ENCODE measurements at places on chromosomes 4 and X. TPM values are rescaled to one million over a fixed set of nuclear protein-coding genes. Genes with fewer than 3 reads are reported as not detected.

The USP17L5 gene
- total RNA-seq, result not detected

The MAGEB1 gene
- total RNA-seq, result not detected

The CITED1 gene
- total RNA-seq, result 42.7 TPM

DNA sequence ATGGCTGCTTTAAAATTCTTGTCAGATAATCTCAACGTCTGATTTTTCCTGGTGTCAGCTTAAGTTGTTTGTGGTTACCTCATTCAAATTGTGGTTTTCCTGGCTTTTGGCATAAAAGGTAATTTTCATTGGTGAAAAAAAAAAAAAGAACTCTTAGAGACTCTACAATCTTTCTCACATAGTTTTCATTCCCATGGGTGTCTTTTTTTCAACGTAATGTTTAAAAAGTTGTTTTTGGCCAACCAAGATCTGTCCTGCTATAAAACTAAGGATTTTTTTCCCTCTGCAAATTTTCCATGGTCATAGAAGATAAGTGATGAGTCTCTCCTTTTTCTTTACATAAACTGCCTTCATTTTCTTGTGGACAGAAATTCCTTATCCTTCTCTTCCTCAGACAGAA, 28.9 kb upstream of the RPS6KA6 start:
- H3K27me3 ChIP-seq, result no peaks in the 10 kb centered on the region
- no peak for DNase-seq
- no peak overlapping the region for H3K4me3 ChIP-seq
- H3K4me1 ChIP-seq, result peaks cover 8% of the 10 kb centered on the region
- H3K27ac ChIP-seq, result no peak overlapping the region

The LRP2BP gene
- total RNA-seq, result 1.1 TPM

The CYLC1 gene
- total RNA-seq, result not detected

GRCh38 chr4:56668267-56668666, 12.8 kb downstream of the HOPX start:
- DNase-seq, result peak; percentile 23
- H3K27ac ChIP-seq, result no peak overlapping the region
- no peak overlapping the region for H3K4me3 ChIP-seq

The PNMA6A gene
- total RNA-seq, result 14.0 TPM

DNA sequence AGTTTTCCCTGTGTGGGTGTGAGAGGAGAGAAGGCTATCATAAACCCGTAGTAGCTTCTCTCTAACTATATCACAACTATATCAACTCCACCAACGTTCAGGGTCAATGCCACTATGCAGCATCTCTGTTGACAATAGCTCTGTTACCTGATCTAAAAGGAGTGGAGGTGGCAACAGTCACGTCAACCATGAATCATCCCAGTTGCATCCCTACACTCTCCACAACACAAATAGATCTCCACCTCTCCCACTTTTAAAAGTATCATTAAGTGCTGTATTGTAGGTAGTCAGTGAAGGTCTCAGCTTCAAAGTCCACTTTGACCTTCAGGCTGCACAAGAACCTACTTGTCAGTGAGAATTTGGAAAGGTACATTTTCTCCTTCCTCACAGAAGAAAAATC, 600.5 kb upstream of the GRIA3 start:
- DNase-seq, result no peak
- H3K27ac ChIP-seq, result no peak overlapping the region
- H3K4me3 ChIP-seq, result no peak overlapping the region
- H3K4me1 ChIP-seq, result no peaks in the 10 kb centered on the region

The BEX5 gene
- total RNA-seq, result 3.6 TPM

DNA sequence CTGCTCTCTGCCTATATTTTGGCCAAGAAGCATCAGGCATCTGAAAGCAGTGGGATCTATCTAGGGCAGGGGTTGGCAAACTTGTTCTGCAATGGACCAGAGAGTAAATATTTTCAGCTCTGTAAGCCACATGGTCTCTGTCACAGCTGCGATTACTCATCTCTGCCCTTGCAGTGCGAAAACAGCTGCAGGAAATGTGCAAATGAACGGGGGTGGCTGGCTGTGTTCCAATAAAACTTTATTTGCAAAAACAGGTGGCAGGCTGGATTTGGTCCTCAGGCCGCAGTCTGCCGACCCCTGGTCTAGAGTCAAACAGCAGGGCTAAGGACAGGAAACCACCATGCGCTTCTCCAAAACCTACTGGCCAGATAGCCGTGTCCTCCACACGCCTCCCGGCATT, 48.6 kb downstream of the ACOX3 start:
- peaks cover 6% of the 10 kb centered on the region for H3K27me3 ChIP-seq
- H3K4me3 ChIP-seq, result no peak overlapping the region

The PDHA2 gene
- total RNA-seq, result not detected

- DNase-seq, result no peak
- H3K27me3 ChIP-seq, result peaks cover 1% of the 10 kb centered on the region
- no peaks in the 10 kb centered on the region for H3K36me3 ChIP-seq
- no peaks in the 10 kb centered on the region for H3K4me1 ChIP-seq
These were observed 89.2 kb upstream of the GPM6B start for GRCh38 chrX:13906093-13906492.

The ETDC gene
- not detected for total RNA-seq

- H3K4me1 ChIP-seq, result peaks cover 14% of the 10 kb centered on the region
- DNase-seq, result no peak
- H3K27ac ChIP-seq, result peak overlapping the region; percentile 43
- H3K4me3 ChIP-seq, result no peak overlapping the region
These were observed 7.4 kb downstream of the PSAPL1 start for GRCh38 chr4:7427361-7427760.

The RHOXF2 gene
- not detected for total RNA-seq

The FOXR2 gene
- total RNA-seq, result not detected

- no peaks in the 10 kb centered on the region for H3K36me3 ChIP-seq
- no peaks in the 10 kb centered on the region for H3K4me1 ChIP-seq
- H3K4me3 ChIP-seq, result no peak overlapping the region
These were observed 15.8 kb upstream of the DHRSX start for GRCh38 chrX:2516623-2517022.

The SLC7A11 gene
- total RNA-seq, result 10.4 TPM

DNA sequence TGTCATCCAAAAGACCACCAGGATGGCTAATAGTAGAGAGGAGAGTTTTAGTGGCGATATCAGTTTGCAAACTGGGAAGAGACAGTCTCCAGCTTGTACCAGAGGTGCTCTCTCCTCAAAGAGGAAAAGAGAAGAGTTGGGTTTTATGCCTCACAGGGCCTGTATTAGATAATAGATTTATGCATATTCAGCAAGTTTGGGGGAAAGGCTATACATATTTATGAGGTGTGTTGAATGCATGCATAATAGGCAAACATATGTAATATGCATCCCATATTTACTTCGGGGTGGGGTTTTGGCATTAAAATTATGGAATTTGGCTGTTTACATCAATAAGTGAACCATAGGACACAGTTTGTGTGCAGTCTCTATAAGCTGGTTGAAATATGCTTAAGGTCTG, 22.8 kb upstream of the ADGRL3 start:
- no peak overlapping the region for H3K4me3 ChIP-seq
- H3K4me1 ChIP-seq, result peaks cover 2% of the 10 kb centered on the region
- DNase-seq, result no peak

DNA sequence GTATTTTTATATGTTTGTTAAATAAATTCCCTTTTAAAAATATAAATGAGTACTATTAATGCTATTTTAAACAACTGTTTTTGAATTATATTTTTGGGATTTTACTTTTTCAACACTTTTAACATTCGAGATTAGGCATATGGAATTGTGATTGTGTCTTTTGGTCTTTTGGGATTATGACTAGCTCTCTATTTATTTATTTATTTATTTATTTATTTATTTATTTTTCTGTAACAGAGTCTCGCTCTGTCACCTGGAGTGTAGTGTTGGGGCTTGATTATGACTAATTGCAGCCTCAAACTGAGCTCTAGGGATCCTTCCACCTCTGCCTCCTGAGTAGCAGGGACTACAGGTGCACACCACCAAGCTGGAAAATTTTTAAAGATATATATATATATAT, 1101.6 kb downstream of the FAM133A start:
- H3K36me3 ChIP-seq, result no peaks in the 10 kb centered on the region
- DNase-seq, result no peak
- H3K4me3 ChIP-seq, result no peak overlapping the region
- H3K27me3 ChIP-seq, result no peaks in the 10 kb centered on the region

The CXCL11 gene
- total RNA-seq, result not detected

The PAGE1 gene
- not detected for total RNA-seq

The S100G gene
- not detected for total RNA-seq

DNA sequence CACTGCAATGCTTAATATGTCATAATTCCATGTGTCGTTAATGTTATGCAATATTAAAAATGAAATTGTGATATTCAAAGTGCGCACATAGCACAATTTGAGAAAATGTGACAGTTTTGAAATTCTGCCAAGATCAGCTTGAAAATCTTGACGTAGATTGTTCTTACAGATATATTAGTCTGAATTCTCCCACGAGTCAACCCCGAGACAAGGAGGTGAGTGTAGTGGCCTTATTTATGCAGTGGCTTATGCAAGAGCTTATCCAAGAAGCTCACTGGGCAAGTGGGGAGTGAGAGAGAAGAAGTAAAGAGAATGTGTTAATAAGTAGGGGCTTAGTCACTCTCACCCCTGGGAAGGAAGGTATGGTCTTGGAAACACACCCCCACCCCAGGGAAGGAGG, 286.1 kb upstream of the STS start:
- DNase-seq, result no peak
- H3K36me3 ChIP-seq, result no peaks in the 10 kb centered on the region
- no peaks in the 10 kb centered on the region for H3K27me3 ChIP-seq
- H3K4me3 ChIP-seq, result no peak overlapping the region

DNA sequence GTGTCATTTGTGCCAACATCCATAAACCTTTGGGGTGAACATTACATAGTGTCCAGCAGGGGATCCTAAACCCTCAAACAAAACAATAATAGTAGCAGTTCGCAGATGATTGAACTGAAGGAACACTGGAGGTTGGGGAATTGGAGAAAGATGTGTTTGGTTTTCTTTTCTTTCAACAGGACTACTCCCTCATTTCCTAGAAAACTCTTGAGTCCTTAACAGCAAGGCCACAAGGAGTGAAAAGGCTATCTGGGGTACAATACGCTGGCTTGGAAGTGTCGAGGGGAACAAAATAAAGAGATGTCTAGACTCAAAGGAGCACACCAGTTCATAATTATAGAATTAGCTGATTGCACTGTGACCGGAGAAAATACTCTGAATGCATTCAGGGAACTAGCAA, 72.1 kb downstream of the IDS start:
- H3K4me3 ChIP-seq, result no peak overlapping the region
- no peak for DNase-seq
- H3K4me1 ChIP-seq, result no peaks in the 10 kb centered on the region
- no peak overlapping the region for H3K27ac ChIP-seq
- H3K27me3 ChIP-seq, result no peaks in the 10 kb centered on the region

DNA sequence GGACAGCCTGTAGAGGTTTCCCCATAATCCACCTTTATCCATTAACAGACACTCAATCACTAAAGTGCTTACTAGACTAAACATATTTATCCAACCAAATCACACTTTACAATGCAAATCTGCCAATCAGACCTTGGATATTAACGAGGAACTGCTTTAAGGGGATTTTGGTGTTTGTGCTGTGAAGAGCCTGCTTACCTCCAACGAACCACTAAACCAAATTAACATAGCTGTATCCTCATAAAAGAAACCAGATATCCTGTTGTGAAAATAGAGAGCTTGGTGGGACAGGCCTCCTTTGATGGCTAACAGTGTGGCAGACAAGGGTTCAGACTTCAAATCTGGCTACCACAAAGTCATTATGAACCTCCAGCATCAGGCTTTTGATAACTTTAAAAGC, 252.6 kb upstream of the HAND2 start:
- no peaks in the 10 kb centered on the region for H3K27me3 ChIP-seq
- DNase-seq, result no peak
- peaks cover 6% of the 10 kb centered on the region for H3K36me3 ChIP-seq
- H3K27ac ChIP-seq, result no peak overlapping the region

- DNase-seq, result no peak
- no peak overlapping the region for H3K4me3 ChIP-seq
- H3K4me1 ChIP-seq, result no peaks in the 10 kb centered on the region
- no peaks in the 10 kb centered on the region for H3K36me3 ChIP-seq
- no peak overlapping the region for H3K27ac ChIP-seq
These were observed 774.8 kb upstream of the TENM3 start for GRCh38 chr4:181468451-181468850.

GRCh38 chrX:72568406-72569092, 4.1 kb downstream of the HDAC8 start:
- no peaks in the 10 kb centered on the region for H3K36me3 ChIP-seq
- no peaks in the 10 kb centered on the region for H3K27me3 ChIP-seq
- no peaks in the 10 kb centered on the region for H3K4me1 ChIP-seq
- DNase-seq, result no peak
- no peak overlapping the region for H3K4me3 ChIP-seq

DNA sequence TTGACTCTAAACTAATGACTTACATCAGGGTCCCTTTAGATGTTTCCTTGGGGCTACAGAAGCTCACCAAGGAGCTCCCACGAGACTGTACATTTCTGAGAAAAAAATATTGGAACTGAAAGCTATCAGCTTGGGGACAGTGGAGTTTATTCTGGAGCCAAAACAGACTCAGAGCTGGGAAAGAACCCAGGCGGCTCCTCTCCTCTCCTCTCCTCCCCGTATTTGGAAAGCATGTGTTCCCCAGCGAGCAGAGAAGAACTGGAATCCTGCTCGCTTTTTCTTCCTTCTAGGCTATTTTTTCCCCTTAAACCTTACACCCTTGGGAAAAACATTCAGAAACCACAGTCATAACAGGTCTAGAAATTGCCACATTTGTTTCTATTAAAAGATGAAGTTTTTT, 4.3 kb upstream of the MAP7D3 start:
- no peaks in the 10 kb centered on the region for H3K27me3 ChIP-seq
- H3K36me3 ChIP-seq, result no peaks in the 10 kb centered on the region
- no peak overlapping the region for H3K27ac ChIP-seq
- peaks cover 7% of the 10 kb centered on the region for H3K4me1 ChIP-seq
- no peak for DNase-seq

GRCh38 chr4:143381189-143382118, 44.8 kb downstream of the GAB1 start:
- H3K4me3 ChIP-seq, result no peak overlapping the region
- no peaks in the 10 kb centered on the region for H3K36me3 ChIP-seq
- H3K27ac ChIP-seq, result peak overlapping the region; percentile 89
- DNase-seq, result no peak
- peaks cover 6% of the 10 kb centered on the region for H3K27me3 ChIP-seq
- peaks cover 58% of the 10 kb centered on the region for H3K4me1 ChIP-seq

DNA sequence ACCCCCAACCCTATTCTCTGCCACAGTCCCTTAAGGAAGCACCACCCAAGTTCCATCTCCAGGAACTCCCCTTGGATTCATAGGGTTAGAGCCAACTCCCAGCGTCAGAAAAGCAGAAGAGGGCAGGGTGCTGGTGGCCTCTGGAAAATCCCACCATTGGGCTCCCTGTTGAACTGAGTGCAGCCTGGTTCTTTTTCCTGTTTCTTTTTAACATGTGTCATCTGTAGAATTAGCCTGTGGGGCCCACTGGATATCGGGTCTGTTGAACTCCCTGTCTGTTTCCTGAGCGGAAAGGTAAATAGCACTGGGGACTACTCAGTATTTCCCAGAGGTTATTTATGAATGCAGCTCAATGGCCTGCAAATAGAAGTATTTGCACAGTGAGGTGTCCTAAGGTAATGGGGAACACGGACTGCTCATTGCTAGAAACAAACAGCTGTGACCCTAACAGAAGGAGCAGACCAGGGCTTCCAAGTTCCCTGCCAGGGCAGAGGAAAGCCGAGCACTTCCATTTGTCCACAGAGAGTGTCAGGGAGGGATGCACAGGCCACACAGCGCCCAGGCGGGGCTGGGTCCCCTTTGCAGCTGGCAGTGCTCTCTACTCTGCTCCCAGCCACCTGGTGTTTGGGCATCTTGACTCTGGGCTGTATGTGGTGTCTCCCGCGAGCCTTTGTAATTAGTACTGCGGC, 102.6 kb downstream of the FHDC1 start:
- no peak for DNase-seq
- H3K27me3 ChIP-seq, result peaks cover 3% of the 10 kb centered on the region
- H3K4me1 ChIP-seq, result peaks cover 35% of the 10 kb centered on the region
- peak overlapping the region; percentile 71 for H3K27ac ChIP-seq
- H3K4me3 ChIP-seq, result no peak overlapping the region
